ENCODE measurements at places on chromosomes 2 and 18. TPM values are rescaled to one million over a fixed set of nuclear protein-coding genes. Genes with fewer than 3 reads are reported as not detected.

GRCh38 chr2:178884440-178884839 is 77.2 kb upstream of the TTN start:
- no peak for DNase-seq

DNA sequence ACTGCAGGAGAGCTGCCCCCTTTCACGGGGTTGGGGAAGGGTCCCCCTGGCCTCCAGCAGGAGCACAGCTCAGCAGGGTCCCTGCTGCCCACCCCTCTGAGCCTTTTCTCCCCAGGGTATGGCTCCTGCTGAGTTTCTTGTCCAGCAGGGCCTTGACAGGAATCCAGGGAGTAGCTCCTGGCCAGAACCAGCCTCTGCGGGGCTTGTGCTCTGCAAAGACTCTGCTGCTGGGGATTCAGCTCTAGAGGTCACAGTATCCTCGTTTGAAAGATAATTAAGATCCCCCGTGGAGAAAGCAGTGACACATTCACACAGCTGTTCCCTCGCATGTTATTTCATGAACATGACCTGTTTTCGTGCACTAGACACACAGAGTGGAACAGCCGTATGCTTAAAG is 21.2 kb downstream of the FOSL2 start:
- peak; percentile 61 for DNase-seq

- DNase-seq: no peak
These were observed 33.4 kb upstream of the ITGA6 start for GRCh38 chr2:172394002-172394401.

- no peak for DNase-seq
These were observed 600.9 kb downstream of the PLCL1 start for GRCh38 chr2:198405311-198405710.

- DNase-seq: peak; percentile 53
These were observed 16.3 kb upstream of the MYO1B start for GRCh38 chr2:191228861-191229260.

DNA sequence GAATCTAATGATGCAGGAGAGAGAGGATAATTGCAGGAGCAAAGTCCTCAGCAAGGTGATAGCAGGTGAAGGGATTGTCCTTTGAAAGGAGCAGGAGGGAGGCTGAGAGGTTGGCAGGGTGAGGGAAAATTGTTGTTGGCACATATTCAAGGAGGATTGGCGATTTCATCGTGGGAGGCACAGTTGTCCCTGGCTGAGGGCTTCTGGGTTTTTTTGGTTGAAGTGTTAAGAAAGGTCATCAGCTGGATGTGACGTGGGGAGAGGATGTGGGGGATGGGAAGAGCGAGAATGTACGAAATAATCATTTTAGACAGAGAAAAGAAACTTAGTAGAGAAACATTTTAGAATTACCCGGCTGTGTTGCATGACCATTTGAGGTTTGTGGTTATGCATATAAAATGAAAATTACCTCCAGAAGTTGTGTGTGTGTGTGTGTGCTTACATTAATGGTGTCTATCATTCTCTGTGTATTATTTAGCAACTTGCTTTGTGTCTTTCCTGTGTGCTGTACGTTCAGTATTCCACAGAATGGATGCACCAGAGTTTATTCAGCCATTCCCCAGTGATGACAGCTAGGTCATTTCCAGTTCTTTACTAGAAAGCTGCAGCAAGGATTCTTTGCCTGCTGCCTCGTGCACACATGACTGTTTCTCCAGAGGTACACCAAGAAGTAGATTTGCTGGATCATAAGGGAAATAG is 67.6 kb downstream of the SDC1 start:
- DNase-seq: peak; percentile 47

DNA sequence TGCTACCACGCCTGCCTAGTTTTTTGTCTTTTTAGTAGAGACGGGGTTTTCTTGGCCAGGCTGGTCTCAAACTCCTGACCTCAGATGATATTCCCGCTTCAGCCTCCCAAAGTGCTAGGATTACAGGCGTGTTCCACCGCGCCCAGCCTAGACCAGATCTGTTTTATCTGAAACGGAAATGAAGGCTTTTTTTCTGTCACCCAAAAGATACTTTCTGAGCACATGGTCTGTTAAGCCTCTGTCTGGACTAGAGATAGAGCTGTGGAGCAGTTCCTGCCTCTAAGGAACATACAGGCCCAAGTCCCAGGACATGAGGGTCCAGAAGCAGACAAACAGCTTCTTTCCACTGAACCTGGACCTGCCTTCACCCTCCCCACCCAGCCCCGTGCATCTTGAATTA is 43.6 kb upstream of the PTMA start:
- no peak for DNase-seq

- DNase-seq: no peak
These were observed 110.3 kb upstream of the RMP24 start for GRCh38 chr18:35862119-35862640.

REG3A gene
- total RNA-seq: not detected

CAD gene
- 42.7 TPM for total RNA-seq

DNA sequence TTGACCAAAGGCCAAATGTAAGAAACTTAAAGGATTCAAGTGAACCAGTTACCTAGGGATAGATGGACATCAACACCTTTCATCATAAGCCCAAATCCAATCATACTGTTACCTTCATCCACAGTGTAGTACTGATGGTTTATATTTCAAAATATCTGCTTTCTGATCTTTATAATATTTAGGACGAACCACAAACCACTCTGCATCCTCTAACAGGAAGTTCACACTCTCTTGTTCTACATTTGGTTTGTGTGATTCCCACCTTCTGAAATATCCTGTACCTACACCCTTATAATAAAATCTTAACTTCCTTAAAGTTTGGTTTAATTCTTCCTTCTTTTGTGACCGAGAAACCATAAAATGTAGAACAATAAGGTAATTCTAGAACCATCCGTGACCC is 535.7 kb upstream of the CHAC2 start:
- no peak for DNase-seq

GALR1 gene
- total RNA-seq: not detected

DNA sequence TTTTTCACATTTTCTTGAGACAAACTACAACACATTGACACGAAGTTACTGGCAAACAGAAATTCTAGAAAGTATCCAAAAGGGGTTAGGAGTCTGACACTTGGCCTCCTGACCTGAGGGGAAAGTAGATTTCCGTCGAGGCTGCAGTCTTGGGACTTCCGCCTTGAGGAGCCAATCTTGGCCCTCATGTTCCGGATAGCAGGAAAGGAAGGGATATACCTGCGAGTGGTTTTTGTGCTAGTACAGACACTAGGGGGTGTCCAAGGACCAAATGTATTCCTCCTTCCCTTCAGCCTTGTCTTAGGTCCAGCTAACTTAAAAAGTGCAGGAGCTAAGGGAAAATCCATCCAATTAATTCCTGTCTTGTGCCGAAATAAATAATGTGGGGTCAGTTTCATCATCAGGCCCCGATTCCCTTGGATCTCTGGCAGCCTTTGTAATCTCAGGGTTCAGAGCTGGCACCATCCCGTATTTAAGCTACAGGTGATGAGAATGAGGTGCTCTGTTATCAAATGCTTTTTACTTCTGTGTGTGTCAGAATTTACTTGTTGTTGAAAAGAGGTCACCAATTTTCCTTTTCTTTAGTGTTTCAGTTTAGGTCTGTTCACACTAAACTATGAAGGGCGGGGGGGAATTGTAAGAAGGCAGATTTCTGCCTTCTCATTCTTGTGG is 330.2 kb upstream of the FANCL start:
- peak; percentile 75 for DNase-seq

GRCh38 chr2:167686691-167687090 is 560.7 kb downstream of the STK39 start:
- DNase-seq: no peak

DNA sequence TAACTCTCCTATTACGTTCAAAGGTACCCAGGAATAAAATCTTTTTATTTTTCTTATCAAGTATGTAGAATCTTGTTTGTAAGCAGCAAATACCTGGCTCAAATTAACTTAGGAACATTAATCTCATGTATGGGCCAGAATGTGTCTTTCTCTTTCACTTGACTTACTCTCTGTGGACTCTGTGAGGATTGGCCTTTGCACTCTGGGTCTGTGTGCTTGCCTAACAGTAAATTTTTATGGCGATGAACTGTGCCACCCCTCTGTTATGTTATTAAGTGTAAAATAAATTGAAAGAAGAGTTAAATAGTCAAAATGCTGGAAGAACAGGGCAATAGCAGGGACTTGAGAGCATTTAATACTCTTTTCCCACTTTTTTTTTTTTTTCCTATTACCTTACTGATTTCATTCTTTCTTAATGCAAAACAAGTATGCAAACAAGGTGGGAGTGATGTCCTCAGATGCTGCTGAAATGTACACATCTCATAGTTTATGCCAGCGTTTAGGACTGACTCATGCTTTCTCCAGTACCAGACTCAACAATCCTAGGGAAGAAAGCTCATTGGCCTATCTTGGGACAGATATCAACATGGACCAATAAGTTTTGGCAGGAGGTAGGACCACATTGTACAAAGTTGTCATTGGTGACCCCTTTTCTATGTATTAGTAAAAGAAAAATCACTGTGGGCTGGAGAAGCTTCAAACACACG is 25.5 kb downstream of the LYPD6 start:
- DNase-seq: no peak

Data from LHCN-M2 (cell line).